Myocyte (in vitro differentiated cells): ENCODE measurements at places on chromosomes 3 and 15.

DNA sequence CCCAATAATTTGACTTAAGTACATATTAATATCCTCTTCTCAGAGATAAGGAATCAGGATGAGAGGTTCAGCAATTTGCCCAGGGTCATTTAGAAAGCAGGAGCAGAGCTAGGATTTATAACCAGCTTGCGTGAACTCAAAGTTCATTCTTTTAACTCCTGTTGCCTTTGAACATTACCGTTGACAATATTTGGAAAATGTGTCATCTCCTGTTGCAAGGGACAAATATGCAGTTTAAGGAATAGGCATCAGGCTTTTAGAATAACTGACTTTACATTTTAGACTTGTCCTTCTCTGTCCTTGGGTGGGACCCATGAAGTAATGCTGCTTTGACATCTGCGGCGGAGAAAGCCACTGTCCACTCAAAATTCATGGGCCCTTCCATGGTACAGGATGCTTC is 252.2 kb upstream of the RGMA start:
- no peak for DNase-seq

DNA sequence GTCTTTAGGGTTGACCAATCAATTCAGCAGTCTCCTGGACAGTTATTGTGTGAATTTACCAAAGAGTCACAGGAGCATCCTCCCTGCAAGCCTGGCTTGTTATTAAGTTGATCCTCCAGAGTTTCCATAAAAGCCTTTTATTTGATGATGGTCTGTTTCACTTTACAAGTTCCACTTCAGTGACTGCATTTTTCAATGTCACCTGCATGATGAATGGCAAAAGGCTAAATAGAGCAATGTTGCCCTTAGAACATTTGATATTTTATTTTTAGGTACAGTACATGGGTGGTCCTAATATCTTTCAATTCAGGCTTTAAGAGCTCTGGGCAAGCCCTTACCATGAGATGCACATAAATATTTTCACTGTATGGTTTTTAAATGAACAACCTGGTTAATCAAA is 22.6 kb downstream of the GUCA1C start:
- no peak for DNase-seq

DNA sequence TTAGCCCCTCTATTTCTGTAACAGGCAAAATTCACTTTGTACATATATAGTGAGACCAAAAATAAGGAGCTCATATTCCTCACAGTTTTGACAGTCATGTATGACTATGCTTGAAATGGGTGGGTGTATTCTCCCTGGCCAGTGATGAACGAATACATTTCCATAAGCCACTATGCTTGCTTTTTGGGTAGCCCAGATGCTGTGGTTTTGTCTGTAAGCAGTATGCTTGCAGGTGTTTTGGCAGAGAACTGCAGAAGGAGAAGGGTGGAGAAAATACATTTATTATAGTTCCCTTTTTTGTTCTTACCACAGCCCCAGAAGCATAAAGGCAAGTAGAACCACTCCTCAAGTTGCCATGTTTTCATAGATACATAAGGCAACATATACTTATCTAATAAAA is 131.2 kb downstream of the RBMS3 start:
- no peak for DNase-seq

- DNase-seq = peak; percentile 47
These were observed 42.3 kb upstream of the RAB6B start for GRCh38 chr3:133937756-133938601.

DNA sequence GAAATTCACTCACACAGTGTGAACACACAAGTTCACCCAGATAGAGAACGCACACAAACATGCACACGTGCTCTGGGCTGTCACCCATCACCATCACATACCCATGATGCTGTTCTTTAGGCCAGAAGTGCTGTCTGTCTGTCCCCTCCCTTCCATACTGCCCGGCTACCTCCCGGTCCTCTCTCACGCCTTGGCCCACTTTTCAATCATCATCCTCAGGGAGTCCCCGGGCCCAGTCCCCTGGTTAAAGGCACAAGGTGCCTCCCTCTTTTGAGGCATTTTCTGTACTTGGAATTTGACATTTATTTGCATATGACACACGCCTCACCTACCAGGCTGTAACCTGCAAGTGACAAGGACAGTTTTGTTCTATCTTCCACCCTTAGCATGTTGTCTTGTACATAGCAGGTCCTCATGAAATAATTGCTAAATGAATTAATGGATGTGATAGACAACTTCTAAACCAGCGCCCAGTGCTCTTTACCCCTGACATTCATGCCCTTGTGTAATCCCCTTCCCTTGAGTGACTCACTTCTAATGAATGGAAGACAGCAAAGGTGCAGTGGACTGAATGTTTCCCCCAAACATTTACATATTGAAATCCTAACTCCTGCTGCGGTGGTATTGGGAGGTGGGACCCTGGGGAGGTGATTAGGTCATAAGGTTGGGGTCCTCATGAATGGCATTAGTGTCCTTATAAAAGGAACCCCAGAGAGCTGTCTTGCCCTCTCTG is 73.9 kb upstream of the ADPGK start:
- DNase-seq = no peak

DNA sequence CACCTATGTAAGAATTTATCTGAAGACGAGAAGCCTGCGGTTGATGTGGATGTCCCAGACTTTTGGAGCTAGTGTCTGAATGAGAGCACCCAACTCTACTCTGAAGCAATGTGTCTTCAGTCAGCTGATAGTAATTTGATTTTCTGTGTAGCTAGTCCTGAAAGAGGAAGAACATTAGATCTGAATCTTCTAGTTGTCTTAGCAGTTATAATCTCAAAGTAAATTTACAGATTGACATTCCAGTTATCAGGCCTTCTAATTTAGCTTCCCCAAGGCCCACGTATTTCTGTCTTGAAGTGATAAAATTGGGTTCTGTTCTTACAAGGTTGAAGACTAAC is 1.5 kb downstream of the TCAIM start:
- no peak for DNase-seq

DNA sequence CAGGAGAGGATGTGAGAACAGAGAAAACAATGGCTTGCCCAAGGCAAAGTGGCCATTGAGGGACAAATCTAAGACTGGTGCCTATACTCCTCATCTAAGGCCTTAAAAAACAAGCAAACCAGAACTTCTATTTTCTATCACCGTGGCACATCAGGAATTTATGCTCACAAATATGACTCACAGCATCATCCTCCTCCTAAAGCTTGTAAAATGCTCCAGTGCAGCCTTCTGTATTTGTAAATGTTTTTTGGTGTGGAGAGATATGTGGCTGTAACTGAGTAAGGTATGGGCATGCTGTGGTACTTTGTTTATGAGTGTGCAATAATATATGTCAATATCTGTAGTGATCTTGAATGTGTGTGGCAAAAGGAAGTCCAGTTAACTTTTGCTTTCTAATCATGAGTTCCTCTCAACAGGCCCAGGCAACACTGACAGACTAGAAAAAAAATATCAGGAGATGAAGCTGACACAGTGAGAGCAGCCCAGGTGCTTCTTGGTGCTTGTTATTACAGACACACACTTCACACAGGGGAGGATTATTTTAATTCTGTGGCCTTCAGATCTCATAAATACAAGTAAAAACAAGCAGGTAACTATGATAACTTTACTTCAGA is 60.3 kb downstream of the CTNNB1 start:
- DNase-seq = no peak

DNA sequence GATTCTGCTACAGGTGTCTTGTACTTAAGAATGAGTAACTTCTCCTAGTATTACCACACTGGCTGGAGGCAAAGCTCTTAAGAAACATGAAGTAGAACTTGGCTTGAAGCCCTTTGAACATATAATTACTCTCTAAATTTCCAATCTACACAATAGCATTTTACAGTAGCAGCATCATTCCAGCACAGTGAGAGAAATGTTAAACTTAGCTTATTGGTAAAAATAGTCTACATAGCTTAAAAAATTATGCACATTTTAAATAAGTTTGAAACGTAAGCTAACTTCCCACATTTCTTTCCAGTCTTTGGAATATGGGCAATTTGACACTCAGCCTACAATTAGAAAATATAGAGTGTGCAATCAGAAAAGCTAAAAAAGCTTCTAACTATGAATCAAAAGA is 32.8 kb upstream of the TOP2B start:
- DNase-seq = no peak

GRCh38 chr3:49968346-49968745 is 28.4 kb downstream of the RBM6 start:
- no peak for DNase-seq

DNA sequence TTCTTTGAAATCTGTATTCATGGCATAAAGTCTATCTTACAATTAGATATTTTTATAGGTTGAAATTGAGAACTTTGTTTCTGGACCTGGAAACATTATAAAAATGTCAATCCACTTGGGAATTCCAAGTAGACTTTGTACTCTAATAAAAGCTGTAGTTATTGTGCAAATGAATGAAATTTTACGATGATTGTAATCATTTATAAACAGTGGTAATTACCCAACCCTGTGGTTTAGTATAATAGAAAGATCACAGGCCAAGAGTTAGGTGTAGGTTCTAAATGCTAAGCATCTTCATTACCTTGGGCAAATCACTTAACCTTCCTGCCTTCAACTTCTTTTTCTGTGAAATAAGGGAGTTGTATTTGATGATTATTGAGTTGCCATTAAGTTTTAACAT is 13.2 kb upstream of the SLC7A14 start:
- DNase-seq = no peak

DNA sequence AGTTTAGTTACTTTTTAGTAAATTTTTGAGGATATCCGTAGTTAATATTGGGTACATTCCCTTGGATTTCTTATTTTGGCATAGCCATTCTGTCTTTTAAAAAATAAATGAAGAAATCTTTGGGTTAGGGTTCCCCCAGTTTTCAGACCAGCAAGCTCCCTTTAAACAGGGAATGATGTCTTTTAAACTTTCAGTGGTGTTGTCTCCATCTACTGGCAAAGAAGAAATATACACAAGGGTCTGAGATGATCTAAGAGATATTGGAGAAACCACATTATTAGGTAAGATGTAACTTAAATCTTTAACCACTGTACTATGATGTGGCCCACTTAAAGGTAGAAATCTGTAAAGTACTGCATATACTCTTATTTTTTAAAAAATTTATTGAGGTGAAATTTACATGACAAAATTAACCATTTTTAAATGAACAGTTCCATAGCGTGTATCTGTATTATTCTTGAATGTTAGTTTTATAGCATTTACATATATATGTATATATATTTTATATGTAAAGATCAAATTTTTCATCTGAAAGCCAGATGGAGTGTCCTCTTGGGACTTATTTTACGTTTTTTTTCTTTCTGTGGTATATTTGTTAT is 35.1 kb upstream of the EIF3J start:
- peak; percentile 50 for DNase-seq

GRCh38 chr3:44198284-44199269 is 43.1 kb upstream of the TOPAZ1 start:
- peak; percentile 79 for DNase-seq

DNA sequence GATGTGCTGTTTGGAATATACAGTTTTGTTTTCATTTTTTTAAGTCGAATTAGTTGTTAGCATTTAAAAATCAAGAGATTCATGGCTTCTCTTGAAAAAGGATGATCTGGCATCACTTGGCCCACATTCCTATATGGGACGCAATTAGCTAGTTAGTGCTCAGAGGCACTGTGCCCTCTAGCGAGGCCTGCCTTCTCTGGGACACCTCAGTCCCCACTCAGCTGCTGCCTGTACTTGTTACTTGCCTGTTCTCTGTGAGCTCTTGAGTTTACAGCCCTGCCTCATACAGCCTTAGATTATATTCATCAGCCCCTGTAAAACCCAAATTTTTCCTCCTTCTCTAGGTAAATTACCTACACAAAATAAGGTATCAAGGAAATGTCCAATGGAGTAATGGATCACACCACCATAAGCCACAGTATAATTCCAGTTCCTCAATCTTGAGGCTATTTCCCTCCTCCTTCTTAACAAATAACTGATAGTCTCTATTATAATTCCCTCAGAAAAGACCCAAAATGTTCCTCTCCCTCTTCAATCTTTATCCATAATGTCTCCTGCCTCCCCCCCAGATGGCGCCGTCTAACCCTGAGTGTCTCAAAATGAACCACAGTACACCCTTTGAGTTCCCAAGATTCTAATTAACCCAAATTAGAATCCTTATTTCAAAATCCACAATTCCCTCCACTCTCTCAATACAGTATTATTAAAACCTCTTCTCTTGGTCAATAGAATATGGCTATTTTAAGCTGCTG is 2.7 kb downstream of the ZMAT3 start:
- peak; percentile 67 for DNase-seq

GRCh38 chr3:38805765-38806386 is 10.1 kb downstream of the SCN10A start:
- peak; percentile 87 for DNase-seq

DNA sequence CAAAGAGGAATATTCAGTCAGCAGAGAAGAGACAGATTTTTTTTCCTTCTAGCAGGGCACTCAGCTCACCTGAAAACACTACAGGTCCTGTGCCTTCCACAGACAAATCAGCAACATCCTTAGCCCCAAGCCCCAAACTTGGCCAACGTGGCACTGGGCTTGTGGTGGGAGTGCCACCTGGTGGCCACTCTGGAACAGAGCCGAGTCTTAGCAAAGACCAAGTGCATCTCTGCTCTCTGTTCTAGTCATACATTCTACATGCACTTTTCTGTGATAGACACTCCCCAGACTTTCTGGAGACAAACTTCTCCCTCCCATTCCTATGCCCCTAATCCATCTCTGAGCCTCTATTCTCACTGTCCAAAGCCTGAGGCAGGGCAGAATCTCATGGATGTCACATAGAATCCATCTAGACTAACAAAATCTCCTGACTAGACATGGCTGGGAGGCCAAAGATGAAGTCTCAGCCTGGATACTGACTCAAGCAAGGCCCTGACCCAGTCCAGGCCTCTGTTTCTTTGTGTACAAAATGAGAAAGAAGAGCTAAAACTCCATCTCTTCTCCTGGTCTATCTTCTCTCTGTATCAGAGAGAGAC is 5.1 kb upstream of the SEMA7A start:
- DNase-seq = peak; percentile 78

GRCh38 chr3:77606372-77606771 is 566.5 kb downstream of the ROBO2 start:
- DNase-seq = no peak

- DNase-seq = no peak
These were observed 403.7 kb upstream of the AZI2 start for GRCh38 chr3:28752290-28752689.

- DNase-seq = no peak
These were observed 31.6 kb upstream of the ABHD10 start for GRCh38 chr3:111947231-111947630.

GRCh38 chr3:157857440-157857839 is 248.8 kb downstream of the SHOX2 start:
- DNase-seq = no peak

DNA sequence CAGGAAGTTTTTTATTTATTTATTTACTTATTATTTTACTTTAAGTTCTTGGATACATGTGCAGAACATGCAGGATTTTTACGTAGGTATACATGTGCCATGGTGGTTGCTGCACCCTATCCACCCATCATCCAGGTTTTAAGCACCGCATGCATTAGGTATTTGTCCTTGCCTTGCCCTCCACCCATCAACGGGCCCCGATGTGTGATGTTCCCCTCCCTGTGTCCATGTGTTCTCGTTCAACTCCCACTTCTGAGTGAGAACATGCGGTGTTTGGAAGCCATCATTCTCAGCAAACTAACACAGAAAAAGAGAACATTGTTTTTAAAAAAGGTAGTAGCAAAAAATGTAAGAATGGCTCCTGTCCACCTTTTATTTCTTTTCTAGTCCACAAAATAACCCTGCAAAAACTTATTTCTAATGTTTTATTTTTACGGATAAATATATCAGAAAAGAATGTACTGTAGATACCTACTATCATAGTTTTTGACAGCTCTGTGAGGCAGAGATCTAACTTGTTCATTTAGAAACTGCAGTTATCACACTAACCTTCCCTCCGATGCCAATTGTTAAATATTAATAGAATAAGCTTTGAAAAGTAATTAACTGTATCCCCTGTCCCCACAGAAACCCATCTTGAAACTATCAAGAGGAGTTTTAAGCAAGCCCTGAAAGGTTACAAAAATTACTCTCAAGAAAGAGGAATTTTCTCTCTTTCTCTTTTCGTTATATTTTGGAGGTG is 189.2 kb downstream of the LPP start:
- no peak for DNase-seq
